Activated CD4-positive, alpha-beta T cell treated with anti-CD3 and anti-CD28 coated beads, Interleukin-2, Interleukin-6, amounts not matched to agents 100 ng/mL and 50 ng/mL, durations not matched to agents 16 hours and 8 hours (primary cell): ENCODE measurements at places on chromosomes 3 and 15.

DNA sequence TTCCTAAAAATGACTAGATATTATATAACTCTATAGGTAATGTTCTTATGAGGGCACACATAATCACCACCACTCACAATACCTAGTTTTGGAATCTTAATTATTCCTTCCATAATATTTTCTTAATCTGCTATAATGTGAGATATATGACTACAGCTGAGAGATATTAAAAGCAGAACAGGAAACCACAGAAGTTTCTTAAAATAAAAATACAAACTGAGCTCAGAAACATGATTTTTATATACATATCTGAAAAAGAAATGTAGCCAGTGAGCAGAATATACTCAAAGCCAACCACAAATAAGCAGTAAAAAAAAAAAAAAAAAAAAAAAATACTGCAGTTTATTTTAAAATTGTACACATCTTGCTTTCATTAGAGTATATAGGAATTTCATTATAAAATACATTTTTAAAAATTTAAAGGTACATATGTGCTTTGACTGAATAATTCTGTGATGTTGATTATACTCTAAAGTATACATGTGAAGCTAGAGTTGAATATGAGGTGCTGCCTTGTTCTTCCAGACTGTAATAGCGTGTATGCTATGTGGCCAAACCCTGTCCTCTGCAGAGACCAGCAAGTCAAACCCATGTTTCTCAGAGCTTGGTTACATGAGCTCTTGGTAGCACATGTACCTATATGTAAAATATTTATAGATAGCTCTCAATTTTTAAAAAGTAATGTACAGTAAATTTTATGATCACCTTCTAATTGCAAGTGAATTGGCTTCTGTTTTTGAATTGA, 175.0 kb downstream of the UBE2E2 start:
- no peak for DNase-seq

GRCh38 chr15:31255732-31256377, 70.8 kb upstream of the KLF13 start:
- DNase-seq = no peak

GRCh38 chr3:133490468-133491351, 82.8 kb upstream of the CDV3 start:
- peak; percentile 51 for DNase-seq

DNA sequence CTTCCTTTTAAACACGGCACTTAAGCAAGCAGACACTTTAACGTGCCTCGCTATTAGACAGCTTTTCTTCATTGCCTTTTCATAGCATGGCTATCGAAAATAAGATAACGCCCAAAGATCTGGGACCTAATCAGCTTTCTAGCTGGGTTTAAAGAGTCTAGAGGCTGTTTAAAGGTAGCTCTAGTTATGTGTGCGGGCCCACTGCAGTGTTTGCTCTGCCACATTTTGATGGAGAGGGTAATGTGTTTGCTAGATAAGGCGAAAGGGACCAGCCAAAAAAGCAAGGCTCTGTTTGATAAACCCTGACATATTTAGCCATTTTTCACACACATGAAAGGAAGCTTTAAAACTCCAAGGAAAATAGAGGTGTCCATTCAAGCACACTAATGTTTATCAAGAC, 91.6 kb downstream of the NR2F2 start:
- no peak for DNase-seq

DNA sequence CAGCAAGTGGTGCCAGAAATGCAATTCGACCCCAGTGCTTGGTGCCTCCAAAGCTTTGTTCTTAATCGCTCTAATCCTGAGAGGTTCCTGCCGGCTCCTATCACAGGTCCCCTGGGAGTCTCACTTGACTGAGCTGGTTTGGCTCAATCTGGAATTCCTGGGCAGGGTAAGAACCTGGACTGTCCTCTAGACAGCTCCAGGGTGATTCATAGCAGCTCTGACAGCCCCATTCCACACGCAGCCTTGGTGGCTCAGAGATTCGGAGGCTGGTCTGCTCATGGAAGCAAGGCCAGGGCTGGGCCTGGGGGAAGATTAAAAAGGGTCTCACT, 37.9 kb downstream of the MYO5C start:
- no peak for DNase-seq

DNA sequence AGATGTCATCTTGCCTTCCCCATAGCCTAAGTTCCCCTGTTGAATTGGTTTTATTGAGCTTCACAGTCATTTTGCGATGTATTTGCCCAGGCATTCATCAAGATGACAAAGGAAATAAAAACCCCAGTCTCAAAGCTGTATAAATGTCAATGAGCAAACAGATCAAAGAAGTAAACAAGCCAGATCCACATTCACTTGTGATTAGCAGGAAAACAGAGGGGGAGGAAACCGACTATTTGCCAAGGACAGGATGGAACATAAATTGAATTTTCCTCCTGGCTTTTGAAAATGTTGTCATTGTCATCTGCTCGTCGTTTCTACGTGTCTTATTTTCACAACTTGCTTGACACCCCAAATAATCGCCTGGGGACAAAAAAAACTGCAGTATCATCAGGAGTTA, 83.5 kb downstream of the SV2B start:
- no peak for DNase-seq

DNA sequence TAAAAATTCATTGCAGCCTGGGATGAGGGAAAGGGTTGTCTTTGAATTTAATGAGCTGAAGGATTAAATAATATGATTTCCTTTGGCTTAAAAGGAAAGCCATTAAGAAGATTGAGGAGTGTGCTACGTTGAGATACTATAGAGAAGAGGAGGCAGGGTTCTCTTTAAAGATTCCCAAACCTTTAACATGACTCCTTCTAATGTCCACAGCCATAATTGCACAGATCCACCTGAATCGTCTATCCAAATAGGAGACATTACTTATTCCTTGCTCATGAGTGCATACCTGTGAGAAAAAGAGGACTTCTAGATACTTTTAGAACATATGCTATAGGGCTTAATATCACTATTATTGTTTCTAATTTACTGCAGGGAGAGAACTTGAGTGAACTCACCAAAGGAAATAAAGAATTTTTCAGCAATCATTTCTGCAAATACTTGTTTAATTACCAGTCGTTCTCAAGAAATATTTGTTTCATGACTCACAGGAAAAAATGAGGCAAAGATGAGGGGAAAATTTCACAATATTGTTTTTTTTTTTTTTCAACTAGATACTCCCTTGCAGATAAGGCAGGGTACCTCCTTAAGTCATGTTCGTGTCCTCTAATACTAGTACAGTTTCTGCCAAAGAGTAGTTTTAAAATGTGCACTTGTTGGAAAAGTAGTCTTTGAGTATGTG, 8.9 kb upstream of the SUCNR1 start:
- DNase-seq = no peak

GRCh38 chr3:24496529-24497482, 2.2 kb upstream of the THRB start:
- DNase-seq = no peak

DNA sequence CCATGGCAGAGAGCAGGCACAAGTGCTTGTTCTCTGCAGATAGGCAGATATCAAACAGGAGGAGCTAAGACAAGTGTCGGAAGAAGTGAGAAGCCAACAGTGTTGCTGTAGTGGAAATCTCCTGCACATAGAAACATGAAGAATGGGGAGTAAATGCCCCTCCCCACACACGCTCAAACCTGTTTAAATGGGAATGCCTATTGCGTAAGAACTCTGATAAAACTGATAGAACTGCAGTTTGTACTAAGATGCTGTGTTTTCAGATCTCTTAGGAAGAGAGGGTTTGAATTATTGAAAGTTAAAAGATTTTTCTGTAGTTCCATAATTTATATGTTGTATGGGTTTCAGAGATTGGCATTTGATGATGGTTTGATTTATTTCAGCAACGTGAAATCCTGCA, 19.6 kb downstream of the EIF2AK4 start:
- no peak for DNase-seq
